ENCODE measurements at places on chromosomes 2 and 18.
A peak's percentile ranks its signal among the peaks of the same experiment; 100 is the strongest.

GRCh38 chr2:208255557-208256106 lies 761 bp upstream of the IDH1 start:
- H3K4me3 ChIP-seq = peak overlapping the region; percentile 76
- H3K4me1 ChIP-seq = peaks cover 7% of the 10 kb centered on the region

DNA sequence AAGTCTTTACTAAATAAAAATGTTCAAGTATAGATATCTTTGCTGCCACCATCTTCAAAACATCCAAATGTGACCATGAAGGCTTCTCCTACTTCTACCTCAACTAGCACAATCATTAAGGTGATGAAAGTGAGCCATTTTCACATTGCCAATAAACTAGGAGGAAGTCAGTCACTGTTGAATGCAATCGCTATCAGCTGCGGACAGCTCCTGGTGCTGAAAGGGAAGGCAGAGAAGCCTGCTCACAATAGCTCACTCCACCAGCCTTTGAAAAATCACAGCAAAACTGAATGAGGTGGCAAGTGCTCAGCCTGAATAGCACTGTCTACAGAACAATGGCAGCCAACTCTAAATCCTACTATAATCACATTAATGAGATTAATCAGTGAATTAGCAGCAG lies 2.2 kb downstream of the MYT1L start:
- no peaks in the 10 kb centered on the region for H3K27me3 ChIP-seq
- H3K27ac ChIP-seq = no peak overlapping the region
- H3K4me1 ChIP-seq = no peaks in the 10 kb centered on the region
- no peak for DNase-seq
- no peaks in the 10 kb centered on the region for H3K36me3 ChIP-seq

- no peak overlapping the region for H3K4me3 ChIP-seq
- peaks cover 3% of the 10 kb centered on the region for H3K36me3 ChIP-seq
- H3K27me3 ChIP-seq = no peaks in the 10 kb centered on the region
- no peak for DNase-seq
- no peak overlapping the region for H3K27ac ChIP-seq
Observed at GRCh38 chr2:180184506-180184905, 177.4 kb upstream of the CWC22 start.

DNA sequence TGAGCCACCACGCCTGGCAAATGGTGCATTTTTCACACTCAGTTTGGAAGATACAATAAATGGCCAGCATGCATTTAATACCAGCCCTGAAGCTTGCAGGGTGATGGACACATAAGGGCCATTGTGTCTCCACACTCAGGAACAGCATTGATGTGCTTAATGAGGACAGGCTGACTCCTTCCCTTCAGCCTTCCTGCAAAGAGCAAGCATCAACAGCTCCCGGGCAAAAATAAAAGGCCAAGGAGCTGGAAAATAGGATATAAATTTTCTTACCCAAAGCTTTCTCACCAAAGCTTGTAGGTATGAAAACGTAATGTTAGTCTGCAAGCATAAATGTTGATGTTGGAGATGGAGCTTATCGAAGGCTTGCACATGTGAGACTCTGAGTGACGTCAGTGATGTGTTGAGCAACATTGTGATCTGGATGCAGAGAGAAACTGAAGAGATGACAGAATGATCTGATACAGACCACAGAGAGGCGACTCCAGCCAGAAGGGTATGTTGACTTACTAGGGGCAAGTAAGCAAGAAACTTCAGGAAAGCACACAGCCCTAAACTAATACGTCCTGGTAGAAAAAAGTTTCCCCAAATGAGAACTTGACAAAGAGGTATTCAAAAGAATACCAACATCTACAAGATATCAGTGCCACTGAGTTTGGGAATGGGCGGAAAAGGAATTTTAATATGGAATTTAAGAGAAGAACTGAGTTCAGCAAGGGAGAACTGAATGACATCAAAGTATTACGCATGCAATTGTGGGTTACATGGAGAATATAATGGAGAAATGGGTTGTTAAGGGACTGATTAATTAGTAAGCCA lies 256.5 kb downstream of the TGIF1 start:
- no peaks in the 10 kb centered on the region for H3K4me1 ChIP-seq
- no peak overlapping the region for H3K27ac ChIP-seq
- no peak for DNase-seq
- H3K4me3 ChIP-seq = no peak overlapping the region
- no peaks in the 10 kb centered on the region for H3K27me3 ChIP-seq

GRCh38 chr18:7207366-7207915 lies 23.4 kb upstream of the LRRC30 start:
- H3K36me3 ChIP-seq = no peaks in the 10 kb centered on the region
- no peak overlapping the region for H3K27ac ChIP-seq
- no peaks in the 10 kb centered on the region for H3K27me3 ChIP-seq
- H3K4me3 ChIP-seq = no peak overlapping the region

DNA sequence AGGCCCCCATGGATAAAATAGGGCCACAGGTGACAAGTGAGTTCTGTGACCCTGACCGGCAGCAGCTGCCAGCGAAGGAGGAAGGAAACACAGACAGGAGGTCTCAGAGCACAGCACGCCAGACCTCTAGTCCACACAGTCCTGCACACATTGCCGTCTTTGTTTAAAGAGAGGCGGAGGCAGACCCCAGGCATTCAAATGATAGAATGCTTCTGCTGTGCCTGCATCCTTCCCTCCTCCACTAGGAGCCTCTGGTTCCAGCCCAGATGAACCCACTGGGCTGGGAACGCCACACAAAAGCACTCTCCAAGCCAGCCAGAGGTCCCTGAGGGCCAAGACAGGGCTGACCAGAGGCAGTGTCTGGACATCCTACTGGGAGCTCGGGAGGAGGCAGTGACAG lies 118.7 kb downstream of the KLHL29 start:
- no peak overlapping the region for H3K27ac ChIP-seq
- DNase-seq = no peak
- no peaks in the 10 kb centered on the region for H3K36me3 ChIP-seq
- H3K4me3 ChIP-seq = no peak overlapping the region
- no peaks in the 10 kb centered on the region for H3K27me3 ChIP-seq
- H3K4me1 ChIP-seq = no peaks in the 10 kb centered on the region

GRCh38 chr2:159065313-159065712 lies 96.9 kb downstream of the TANC1 start:
- no peaks in the 10 kb centered on the region for H3K4me1 ChIP-seq
- H3K36me3 ChIP-seq = no peaks in the 10 kb centered on the region
- no peak overlapping the region for H3K4me3 ChIP-seq
- DNase-seq = no peak
- H3K27me3 ChIP-seq = no peaks in the 10 kb centered on the region
- H3K27ac ChIP-seq = peak overlapping the region; percentile 33

DNA sequence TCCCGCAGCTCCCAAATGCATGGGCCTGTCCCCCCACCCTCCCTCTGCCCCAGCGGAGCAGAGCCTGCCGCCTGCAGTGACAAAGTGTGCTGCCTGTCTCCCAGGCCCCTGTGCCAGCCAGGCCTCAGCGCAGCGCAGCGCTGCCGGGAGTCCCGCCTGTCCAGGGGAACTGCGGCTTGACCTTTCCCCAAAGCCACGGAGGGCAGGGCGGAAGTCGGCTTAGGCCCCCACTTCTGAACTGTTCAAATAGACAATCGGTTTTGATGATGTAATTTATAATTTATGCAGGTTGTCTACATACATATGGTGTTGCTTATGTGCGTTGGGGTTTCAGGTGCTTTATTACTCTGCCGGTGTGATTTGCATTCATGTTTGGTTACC lies 7.1 kb downstream of the GBX2 start:
- H3K36me3 ChIP-seq = no peaks in the 10 kb centered on the region
- peaks cover 17% of the 10 kb centered on the region for H3K27me3 ChIP-seq
- no peak for DNase-seq
- H3K27ac ChIP-seq = no peak overlapping the region
- no peaks in the 10 kb centered on the region for H3K4me1 ChIP-seq

- H3K4me1 ChIP-seq = no peaks in the 10 kb centered on the region
- no peaks in the 10 kb centered on the region for H3K27me3 ChIP-seq
- DNase-seq = no peak
- no peaks in the 10 kb centered on the region for H3K36me3 ChIP-seq
Observed at GRCh38 chr2:126749537-126749936, 93.6 kb downstream of the GYPC start.

DNA sequence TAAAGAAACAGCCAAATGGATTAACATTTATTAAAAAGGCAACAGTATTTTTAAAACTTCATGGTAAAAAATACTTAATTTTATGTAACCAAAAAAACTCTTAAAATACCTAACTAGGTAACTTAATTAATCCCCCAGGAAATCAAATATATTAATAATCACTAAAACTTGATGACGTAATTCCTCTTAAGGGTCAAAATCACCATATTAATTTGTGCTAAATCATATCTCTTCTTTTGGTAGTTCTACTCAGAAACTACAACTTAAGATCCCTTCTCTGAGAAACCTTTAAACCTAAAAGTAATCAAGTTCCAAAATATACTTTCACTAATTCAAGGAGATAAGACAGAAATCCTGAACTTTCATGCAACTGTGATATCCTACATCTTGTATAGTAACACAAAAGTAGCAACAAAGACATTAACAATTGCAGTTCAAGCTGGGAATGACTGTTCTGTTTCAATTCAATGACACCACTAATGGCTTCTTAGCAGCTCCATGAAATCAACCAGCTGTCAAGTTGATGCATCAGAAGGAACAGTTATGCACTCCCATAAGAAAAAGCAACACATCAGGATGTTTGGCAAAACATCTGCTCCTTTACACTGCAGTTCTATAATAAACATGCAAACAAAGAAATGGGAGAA lies 4.0 kb downstream of the BAZ2B start:
- no peaks in the 10 kb centered on the region for H3K36me3 ChIP-seq
- H3K4me1 ChIP-seq = no peaks in the 10 kb centered on the region
- H3K4me3 ChIP-seq = peak overlapping the region; percentile 56
- H3K27me3 ChIP-seq = no peaks in the 10 kb centered on the region
- H3K27ac ChIP-seq = peak overlapping the region; percentile 99
- DNase-seq = no peak

DNA sequence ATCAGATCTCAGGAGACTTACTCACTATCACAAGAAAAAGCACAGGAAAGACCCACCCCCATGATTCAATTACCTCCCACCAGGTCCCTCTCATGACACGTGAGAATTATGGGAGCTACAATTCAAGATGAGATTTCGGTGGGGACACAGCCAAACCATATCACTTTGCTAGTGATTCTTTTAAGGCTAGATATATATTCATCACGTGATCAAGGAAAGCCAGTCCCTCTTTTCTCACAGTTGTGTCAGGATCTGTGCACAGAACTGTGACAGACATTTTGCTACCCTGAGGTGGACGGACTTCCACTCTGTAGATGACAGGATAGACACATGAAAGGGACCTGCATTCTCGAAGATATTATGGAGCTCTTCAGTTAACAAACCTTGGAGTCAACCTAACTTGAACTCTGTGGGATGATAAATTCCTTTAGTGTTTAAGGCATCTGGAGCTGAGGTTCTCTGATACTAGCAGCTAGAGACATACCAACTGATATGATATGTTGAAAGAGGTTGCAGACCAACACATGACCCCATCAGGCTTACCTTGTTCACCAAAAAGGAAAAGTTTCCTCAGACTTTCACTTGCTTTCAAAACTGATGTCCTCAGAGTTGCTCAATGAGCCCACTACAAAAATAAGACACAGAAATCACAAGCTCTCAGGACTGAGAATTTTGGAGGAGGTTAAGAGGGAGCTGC lies 66.3 kb upstream of the SCG2 start:
- H3K27ac ChIP-seq = no peak overlapping the region
- no peak overlapping the region for H3K4me3 ChIP-seq
- no peaks in the 10 kb centered on the region for H3K4me1 ChIP-seq
- no peak for DNase-seq
